ENCODE measurements at places on chromosomes 2 and 18. TPM values are rescaled to one million over a fixed set of nuclear protein-coding genes. Genes with fewer than 3 reads are reported as not detected.

NEB gene
- 0.41 TPM for total RNA-seq

GPR155 gene
- 14.7 TPM for total RNA-seq

FAM124B gene
- total RNA-seq = 8.2 TPM

UGT1A3 gene
- not detected for total RNA-seq

DPYSL5 gene
- total RNA-seq = 101 TPM

GULP1 gene
- 51.4 TPM for total RNA-seq

AQP12A gene
- total RNA-seq = not detected

ATG16L1 gene
- 35.9 TPM for total RNA-seq

BIRC6 gene
- 257 TPM for total RNA-seq

DNAJC5G gene
- not detected for total RNA-seq

ORC2 gene
- 21.6 TPM for total RNA-seq

ACTG2 gene
- 0.82 TPM for total RNA-seq

IL1RN gene
- total RNA-seq = not detected

POTEC gene
- total RNA-seq = under 0.01 TPM

CD28 gene
- 1.2 TPM for total RNA-seq

EFR3B gene
- total RNA-seq = 42.0 TPM

COBLL1 gene
- total RNA-seq = 3.3 TPM

ZNF2 gene
- 11.4 TPM for total RNA-seq

CHPF gene
- total RNA-seq = 24.1 TPM

AKAIN1 gene
- 4.5 TPM for total RNA-seq

SP140L gene
- total RNA-seq = 1.2 TPM

UPP2 gene
- 1.6 TPM for total RNA-seq

DGUOK gene
- 51.0 TPM for total RNA-seq

TXNDC9 gene
- 51.8 TPM for total RNA-seq

FKBP1B gene
- total RNA-seq = 73.8 TPM

CGREF1 gene
- 18.3 TPM for total RNA-seq

Data from frontal cortex (tissue), 4 donors.